Smooth muscle cell of the pulmonary artery (primary cell): ENCODE measurements at places on chromosomes 5 and 9. TPM values are rescaled to one million over a fixed set of nuclear protein-coding genes. Genes with fewer than 3 reads are reported as not detected.

The WNT8A gene
- not detected in 2 replicates for total RNA-seq

The F2RL2 gene
- 19.8 and 34.1 TPM in 2 replicates for total RNA-seq

The FAM153A gene
- 0.10 and 0.20 TPM in 2 replicates for total RNA-seq

The SEMA4D gene
- total RNA-seq = 0.07 and 0.78 TPM in 2 replicates

The TRPM3 gene
- 4.5 and 9.9 TPM in 2 replicates for total RNA-seq

The PFDN1 gene
- 33.5 and 35.0 TPM in 2 replicates for total RNA-seq

The SMIM33 gene
- not detected in 2 replicates for total RNA-seq

The GOLGA2 gene
- 124 and 137 TPM in 2 replicates for total RNA-seq

The KCNV2 gene
- not detected in 2 replicates for total RNA-seq

The CD72 gene
- total RNA-seq = 0.46 and 0.78 TPM in 2 replicates
